Suppressor macrophage treated with lipopolysaccharide for 1 hour (primary cell): ENCODE measurements at places on chromosomes 16 and 17.

- peak; percentile 86 for DNase-seq
Observed at GRCh38 chr17:39623356-39623950, 3.3 kb upstream of the PPP1R1B start.

GRCh38 chr17:40303009-40303657 lies 5.8 kb upstream of the RARA start:
- DNase-seq: peak; percentile 88

DNA sequence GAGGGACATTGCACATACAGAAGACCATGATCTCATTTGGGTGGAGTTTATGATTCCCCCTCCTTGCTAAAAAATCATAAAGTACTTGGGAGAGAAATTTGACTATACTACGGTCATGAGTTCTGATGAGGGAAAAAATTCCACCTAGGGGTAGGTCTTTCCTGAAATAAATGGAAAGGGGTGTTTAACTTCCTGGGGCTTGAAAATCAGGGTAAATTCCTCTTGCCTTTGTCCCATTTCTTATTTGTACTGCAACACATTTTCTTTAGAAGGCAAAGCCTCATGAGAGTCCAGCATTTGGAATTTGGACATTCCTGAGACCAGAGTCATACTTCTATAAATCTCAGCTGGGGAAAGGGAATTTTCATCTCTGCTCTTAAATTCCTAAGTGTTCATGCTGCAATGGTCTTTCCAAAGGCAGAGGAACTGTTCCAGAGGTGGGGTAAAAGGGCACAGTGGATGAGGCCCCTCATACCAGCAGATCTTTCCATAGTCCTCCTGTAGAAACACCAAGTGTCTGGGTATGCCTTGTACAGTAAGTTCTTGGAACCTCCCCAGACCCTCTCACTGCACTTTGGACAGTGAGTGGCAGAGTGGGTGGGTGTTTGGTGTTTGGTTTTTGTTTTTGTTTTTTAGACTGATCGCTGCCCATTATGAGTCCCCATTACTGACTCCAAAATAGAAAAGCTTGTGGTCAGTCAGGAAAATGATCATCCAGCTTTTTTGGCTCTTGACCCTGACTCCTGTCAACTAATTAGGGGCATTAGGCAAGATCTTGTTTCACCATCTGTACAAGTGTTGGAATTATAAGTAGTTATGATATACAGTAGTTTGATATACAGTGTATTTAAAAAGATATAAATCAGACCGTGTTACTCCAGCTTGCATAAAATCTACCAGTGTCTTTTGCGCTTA lies 6.0 kb downstream of the LYRM1 start:
- peak; percentile 55 for DNase-seq

DNA sequence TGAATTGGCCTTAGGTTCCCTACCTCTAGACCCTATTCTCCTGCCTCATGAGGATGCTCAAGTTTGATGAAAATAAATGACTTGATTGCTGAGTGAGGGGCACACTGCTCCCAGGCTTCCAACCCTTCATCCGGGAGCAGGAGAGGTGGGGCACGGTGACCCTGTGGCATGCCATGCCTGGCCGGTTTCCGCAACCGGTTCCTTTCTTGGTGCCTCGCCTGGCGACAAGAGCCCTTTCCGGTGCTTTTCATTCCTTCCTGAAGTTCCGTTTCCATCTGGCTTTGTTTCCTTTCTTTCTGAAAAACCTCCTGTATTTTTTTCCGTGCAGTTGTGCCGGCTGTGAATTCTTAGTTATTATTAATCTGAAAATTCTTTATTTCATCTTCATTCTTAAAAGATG lies 27.7 kb downstream of the CRAMP1 start:
- DNase-seq: no peak

DNA sequence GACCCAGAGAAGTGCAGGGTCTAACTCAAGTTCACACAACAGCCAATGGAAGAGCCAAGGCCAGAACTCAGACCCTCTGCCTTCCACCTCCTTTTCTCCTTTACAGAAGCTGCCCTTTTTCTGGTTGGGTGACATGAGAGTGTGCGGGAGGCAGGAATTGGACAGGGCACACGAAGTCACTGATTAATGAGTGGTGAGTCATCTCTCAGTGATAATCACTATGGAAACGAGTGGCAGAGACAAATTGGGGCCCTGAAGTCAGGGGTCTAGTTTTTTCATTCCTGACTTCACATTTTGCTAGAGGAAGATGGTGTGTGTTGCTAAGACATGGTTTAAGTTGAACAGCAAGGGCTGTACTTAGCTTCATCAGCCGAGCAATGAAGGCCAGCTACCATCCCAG lies 312.7 kb upstream of the CCL2 start:
- no peak for DNase-seq

DNA sequence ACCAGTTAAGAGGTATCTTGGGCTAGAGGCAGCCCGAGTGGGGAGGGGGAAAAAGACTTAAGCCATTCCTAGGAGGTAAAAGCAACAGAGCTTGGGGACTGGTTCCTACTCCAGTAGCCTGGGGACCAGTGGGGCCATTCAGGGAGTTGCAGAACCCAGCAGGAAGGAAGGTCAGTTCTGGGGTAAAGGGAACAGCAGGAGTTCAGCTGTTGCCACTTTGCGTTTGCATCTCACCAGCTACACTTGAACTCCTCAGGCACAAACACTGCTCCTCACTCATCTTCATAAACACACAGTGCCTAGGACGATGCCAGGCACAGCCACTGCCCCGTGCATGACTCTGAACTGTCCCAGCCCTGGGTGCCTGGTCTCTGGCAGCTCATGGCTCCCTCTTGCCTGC lies 4.0 kb downstream of the HAP1 start:
- DNase-seq: no peak

GRCh38 chr16:4616047-4616811 lies 1.5 kb upstream of the UBALD1 start:
- DNase-seq: peak; percentile 100
